Mesangial cell (primary cell): ENCODE measurements at places on chromosomes 16 and 17. TPM values are rescaled to one million over a fixed set of nuclear protein-coding genes. Genes with fewer than 3 reads are reported as not detected.

EEF2K gene
- 14.5 and 16.1 TPM in 2 replicates for total RNA-seq

KRTAP4-3 gene
- total RNA-seq = not detected in 2 replicates

ARHGDIG gene
- total RNA-seq = 0.33 and 0.89 TPM in 2 replicates

SLFN14 gene
- not detected in 2 replicates for total RNA-seq

PYY gene
- 0.38 TPM in 1 of 2 replicates, not detected in the other for total RNA-seq

TBC1D3D gene
- total RNA-seq = 2.8 TPM in 1 of 2 replicates, not detected in the other

AFMID gene
- total RNA-seq = 25.7 and 34.5 TPM in 2 replicates

PRRT2 gene
- total RNA-seq = 0.25 and 0.98 TPM in 2 replicates

FOXN1 gene
- total RNA-seq = not detected in 2 replicates

CES1 gene
- 0.16 and 0.25 TPM in 2 replicates for total RNA-seq

C17orf50 gene
- total RNA-seq = not detected in 2 replicates

CCL1 gene
- not detected in 2 replicates for total RNA-seq

MPO gene
- total RNA-seq = 0.13 TPM in 1 of 2 replicates, not detected in the other

CLDN6 gene
- 31.8 and 63.8 TPM in 2 replicates for total RNA-seq

ORC6 gene
- total RNA-seq = 2.8 and 27.5 TPM in 2 replicates

ERN2 gene
- 0.38 TPM in 1 of 2 replicates, not detected in the other for total RNA-seq

SEPTIN12 gene
- total RNA-seq = not detected in 2 replicates

PRKCB gene
- not detected in 2 replicates for total RNA-seq

KCNH6 gene
- not detected in 2 replicates for total RNA-seq

GALR2 gene
- total RNA-seq = 0.16 and 1.3 TPM in 2 replicates

KRTAP4-9 gene
- not detected in 2 replicates for total RNA-seq

OR3A2 gene
- not detected in 2 replicates for total RNA-seq
